ENCODE measurements at places on chromosomes 11 and 22.
A peak's percentile ranks its signal among the peaks of the same experiment; 100 is the strongest.

DNA sequence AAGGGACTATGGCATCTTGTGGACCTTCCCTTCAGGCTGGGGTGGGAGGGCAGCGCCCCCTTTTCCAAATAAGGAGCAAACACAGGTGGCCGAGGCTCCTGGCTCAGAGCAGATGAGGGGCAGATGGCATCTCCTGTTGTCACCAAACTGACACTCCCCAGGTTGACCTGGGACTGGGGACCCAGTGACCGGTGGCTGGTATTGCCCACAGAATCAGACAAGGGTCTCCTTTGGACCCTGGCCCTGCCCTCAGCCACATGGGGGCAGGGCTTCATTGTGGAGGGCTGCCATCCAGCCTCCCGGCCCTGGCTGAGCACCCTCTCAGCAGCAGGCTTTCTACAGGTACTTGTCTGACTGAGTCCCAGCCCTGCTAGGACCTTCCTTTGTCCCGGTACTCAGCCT, 842 bp upstream of the SIGIRR start:
- no peak for ATAC-seq

DNA sequence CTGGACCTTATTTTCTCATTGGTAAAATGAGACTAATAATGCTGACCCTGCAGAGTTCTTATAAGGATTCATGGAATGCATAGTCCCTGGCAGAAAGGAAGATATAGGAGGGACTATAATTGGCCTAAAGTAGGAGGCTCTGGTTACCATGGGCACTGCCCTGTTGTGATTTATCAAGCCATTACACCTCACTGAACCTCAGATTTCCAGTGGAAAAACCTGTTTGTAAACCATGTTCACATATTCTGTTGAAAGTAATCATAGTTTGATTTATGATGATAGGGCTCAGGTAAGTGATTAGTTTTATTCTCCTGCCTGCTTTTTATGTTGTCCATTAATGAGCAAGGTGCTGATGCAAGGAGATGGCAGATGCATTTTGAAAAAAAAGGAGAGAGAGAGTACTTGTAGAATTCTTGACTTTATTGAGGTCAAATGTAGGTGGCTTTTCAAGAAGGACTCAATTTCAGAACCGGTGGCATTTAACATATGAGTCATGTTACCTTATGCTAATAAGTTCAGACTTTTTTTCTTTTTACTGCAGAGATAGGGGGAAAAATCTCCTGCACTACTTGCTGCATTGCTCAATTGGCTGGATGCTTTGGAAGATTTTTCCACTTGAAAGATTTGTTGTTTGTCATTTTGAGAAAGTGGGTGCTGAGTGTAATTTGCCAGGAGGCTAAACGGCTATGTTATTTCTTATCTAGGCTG, 14.6 kb downstream of the NF2 start:
- peak; percentile 34 for ATAC-seq

DNA sequence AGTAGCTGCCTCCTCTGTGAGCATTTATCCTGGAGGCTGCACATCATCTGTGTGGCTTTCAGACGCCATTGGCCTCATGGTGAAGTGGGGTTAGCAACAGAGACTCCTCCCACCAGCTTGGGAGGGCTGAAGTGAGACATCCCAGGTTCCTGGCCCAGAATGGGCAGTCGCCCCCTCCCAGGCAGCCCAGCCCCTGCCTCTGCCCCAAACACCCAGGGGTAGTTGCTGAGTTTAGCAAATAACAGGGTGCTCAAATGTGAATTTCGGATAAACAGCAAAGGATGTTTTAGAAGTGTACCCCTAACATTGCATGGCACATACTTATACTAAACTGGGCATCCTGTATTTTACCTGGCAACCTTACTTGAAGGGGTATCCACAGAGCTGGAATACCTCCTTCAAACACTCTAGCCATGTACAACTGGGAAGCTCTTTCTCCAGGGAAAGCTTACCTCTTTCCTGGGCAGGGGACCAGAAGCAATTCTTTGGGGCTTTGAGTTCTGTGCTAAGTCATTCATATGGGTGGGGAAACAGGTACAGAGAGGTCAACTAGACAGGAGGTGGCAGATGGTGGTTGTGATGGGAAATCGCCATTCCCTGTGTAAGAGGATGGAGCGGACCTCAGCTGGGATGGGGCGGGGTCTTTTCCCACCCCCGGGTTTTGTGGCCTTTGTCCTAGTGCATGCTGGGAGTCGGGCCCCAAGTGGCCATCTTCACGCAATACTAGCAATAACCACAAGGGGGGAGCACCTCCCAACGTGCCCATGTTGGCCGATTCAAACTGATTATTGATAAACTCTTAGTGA, 19.3 kb downstream of the MTFP1 start:
- ATAC-seq: no peak

GRCh38 chr22:19900707-19901436, 40.7 kb upstream of the COMT start:
- ATAC-seq: no peak

GRCh38 chr11:120186774-120187591, 23.8 kb upstream of the OAF start:
- ATAC-seq: no peak

DNA sequence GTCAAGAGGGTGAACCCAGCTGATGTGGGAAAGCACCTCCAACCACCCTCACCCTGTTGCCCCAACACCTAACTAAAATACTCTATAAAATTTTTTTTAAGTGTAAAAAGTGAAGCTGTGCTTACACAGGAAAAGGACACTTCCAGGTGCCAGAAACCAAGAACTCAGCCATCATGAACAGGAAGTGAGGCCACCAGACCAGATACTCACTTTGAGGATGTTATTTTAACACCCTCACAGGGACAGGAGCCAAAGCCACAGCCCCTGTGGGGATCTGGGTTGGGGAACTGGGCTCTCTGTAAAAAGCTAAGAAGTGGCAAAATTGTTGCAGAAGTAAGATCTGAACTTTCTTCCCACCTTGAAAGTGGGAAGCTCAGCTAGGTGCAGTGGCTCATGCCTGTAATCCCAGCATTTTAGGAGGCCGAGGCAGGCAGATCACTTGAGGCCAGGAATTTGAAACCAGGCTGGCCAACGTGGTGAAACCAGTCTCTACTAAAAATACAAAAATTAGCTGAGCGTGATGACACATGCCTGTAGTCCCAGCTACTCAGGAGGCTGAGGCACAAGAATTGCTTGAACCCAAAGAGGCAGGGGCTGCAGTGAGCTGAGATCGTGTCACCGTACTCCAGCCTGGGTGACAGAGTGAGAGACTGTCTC, 3.8 kb downstream of the RSPH14 start:
- ATAC-seq: no peak

GRCh38 chr11:64011371-64011770, 24.4 kb upstream of the FLRT1 start:
- ATAC-seq: no peak
